ENCODE measurements at places on chromosomes 3 and 15.

- DNase-seq = no peak
Measured at GRCh38 chr3:63413523-63413922, 135.4 kb downstream of the SYNPR start.

DNA sequence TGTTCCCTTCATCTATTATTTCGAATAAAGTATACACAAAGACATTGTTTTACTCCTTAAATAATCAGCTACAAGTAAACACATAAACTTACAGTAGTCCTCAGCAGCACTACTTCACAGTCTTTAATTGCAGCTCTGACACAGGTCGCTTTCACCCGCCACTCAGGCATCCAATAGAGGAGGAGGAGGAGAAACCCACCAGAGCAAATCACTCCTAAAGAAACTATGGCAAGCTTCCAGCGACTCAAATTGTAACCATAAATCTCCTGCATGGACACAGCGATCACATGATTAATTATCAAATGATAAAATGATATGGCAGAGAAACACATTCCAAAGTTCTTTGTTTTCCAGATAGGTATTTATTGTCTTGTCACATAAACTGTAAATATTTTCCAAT lies 26.2 kb downstream of the ATP13A3 start:
- DNase-seq = no peak

DNA sequence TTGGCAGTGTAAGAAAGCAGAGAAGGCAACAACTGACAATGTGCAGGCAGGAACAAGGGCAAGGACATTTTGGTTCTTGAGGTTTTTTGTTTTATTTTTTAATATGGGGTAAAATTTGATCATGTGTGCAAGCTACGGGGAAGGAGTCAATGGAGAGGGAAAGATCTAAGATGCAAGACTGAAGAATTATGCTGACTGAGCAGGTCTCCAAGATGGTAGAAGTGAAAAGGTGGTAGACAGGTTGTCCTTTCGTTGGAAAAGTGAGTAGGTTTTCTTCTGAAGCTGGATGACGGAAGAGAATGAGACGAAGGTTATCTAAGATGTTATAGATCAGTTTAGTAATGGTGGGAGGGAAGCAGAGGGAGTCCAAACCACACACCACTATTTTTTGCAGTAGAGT lies 4.2 kb downstream of the CD47 start:
- no peak for DNase-seq

DNA sequence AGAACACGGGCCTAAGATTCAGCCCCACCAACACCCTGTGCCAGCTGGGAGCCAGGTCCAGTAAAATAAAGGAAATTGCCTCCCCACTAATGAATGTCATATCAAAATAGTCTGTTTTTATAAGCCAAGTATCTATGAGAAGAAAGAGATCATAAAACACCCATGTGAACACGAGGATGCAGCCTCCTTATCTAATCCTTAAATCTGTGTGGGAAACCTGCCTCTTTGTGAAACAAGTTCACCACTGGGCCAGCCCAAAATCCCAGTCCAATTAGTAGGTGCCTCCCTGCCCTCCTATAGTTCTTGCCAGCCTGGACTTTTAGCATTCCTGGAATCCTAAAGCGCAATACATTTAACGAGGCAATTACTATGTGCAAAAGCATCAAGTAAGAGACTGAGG lies 42.0 kb downstream of the SCAPER start:
- no peak for DNase-seq

GRCh38 chr3:22007368-22007767 lies 256.4 kb upstream of the ZNF385D start:
- DNase-seq = no peak

DNA sequence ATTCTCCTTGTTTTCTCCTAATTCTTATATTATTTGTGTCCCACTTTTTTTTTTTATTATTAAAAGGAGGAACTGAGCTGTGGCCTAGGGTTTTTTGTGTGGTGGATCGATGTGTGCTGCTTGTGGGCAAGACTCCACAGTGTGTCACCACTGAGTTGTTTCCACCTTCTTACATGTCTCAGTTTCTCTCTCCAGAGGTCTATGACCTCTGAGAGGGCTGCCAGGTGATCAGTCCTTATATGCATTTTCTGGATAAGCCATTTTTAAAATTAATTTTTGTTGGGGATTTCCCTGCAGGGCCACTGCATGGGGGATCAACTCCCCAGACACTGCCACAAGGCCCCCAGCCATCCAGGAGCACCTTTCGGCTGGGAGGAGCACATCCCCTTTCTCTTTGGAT lies 27.8 kb downstream of the IQCF6 start:
- no peak for DNase-seq

DNA sequence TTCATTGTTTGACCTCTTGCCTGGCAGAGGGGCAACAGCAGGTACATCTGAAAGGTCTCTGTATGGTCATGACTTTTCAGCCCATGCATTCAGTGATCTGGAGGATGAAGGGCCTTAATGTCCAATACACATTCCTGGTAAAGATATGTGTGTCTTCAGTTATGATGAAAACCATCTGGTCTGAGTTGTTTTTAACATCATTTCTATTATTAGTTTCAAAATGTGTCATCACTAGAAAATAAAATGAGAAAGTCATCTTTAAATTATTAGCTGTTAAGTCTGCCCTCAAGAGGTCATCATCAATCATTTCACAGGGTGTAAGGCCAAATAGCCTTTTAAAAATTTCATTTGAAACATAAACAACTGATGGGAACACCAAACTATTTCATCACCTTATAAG lies 92.1 kb upstream of the PLSCR4 start:
- no peak for DNase-seq

DNA sequence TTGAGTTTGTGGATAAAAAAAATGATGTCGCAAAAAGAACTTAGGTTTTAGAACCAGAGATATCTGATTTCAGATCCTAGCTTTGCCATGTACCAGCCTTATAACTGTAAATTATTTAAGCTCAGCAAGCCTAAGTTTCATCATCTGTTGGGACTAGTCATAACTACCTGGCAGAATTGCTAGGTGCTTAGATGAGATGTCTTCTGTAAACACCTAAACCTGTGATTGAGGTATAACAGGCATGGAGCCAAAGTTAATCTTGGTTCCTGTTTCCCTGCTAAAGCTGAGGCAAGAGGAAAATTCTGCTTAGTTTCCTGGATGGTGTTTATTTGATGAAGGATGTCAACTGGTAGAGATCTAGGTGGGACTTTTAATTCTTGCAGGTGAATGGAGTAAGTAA lies 331.3 kb upstream of the RBMS3 start:
- no peak for DNase-seq

- no peak for DNase-seq
Measured at GRCh38 chr15:47412802-47413201, 304.5 kb upstream of the SEMA6D start.

GRCh38 chr15:90868261-90868689 lies at the start of gene FURIN:
TSS of gene FURIN (plus strand) at chr15:90868588. CDS start at chr15:90875741, 7,153 bp downstream.
- DNase-seq = no peak

DNA sequence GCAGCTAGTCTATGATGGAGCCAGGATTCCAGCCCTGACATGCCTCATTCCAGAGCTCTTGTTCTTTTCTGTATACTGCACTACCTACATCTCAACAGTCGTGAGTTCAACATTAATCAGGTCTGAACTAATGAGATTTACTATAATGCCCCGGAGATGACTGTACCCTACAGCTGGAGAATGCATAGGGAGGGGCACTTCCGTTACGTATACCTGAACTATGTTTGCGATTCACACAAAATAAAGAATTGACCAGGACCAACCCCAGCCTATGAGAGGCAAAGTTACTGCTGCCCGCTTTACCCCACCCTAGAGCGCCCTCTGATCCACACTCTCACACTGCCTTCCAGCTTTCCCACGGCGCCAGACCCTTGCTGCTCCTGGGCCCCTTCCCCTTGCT lies 97.0 kb downstream of the IGF2BP2 start:
- DNase-seq = no peak

- no peak for DNase-seq
Measured at GRCh38 chr3:94036909-94037507, 8.6 kb upstream of the STX19 start.

GRCh38 chr15:59528961-59529402 lies 82.6 kb upstream of the GCNT3 start:
- peak; percentile 38 for DNase-seq

GRCh38 chr3:141682007-141682406 lies 56.1 kb upstream of the RNF7 start:
- no peak for DNase-seq

DNA sequence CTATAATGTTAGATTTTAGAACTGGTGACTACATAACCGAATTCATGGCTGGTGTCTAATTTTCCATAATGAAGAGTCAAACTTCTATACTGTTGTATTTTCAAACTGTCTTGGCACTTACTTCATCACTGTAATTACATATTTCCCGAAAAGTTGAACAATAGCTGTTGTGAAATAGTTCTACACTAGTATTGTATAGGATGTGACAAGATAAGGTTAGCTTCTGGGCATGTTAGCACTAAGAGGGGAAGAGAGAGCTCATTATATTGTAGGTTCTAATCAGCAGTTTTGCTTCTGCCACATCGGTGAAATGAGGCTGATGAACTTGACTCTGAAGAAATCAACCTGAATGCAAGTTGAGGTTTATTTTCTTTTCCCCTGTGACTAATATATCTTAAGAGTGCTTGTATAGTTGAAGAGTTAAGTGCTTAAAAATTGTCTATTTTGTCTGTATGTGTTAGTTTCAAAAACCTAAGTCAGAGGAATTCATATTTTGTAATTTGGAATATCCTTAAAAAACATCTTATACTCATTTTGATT lies 8.9 kb downstream of the GYG1 start:
- no peak for DNase-seq

DNA sequence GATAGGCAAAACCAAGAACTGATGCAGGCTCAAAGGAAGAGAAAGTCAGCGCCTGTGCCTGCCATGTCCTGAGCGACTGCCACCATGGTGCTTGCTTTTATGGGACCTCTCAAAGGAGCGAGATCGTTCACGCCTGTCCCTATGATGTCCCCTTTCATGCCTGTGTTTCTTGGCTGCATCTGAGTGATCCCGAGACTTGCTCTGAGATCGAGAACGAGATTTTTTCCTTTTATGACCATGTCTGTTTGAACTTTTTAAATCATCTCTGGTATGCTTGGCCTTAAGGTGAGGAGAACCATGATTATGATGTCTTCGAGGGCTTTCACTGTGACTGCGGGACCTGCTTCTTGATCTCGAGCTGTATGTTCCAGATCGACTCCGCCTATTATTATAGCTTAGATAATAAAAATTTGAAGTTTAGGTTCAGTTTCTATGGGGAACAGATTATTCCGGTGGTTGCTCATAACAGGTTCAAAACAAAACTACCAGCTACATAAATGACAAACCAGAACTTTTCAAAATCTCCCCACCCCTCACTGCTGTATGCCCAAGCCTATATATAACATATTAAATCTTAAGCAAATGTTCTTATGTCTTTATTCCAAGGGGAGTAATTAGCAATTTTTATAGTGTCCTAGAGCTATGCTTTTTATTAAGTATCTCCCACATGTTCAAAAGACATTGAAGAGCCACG lies 11.6 kb downstream of the CCNL1 start:
- DNase-seq = no peak

DNA sequence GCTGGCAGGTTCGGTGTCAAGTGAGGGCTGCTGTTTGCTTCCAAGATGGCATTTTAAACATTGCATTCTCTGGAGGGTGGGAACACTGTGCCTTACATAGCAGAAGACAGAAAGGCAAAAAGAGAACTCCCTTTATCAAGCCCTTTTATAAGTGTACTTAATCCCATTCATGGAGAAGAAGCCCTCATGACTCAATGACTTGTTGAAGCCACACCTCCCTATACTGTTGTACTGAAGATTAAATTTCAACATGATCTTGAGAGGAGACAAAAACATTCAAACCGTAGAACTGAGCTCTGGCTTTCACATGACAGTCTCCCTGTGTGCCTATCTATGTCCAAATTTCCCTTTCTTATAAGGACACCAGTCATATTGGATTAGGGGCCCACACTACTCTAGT lies 443.4 kb upstream of the CDIN1 start:
- no peak for DNase-seq

DNA sequence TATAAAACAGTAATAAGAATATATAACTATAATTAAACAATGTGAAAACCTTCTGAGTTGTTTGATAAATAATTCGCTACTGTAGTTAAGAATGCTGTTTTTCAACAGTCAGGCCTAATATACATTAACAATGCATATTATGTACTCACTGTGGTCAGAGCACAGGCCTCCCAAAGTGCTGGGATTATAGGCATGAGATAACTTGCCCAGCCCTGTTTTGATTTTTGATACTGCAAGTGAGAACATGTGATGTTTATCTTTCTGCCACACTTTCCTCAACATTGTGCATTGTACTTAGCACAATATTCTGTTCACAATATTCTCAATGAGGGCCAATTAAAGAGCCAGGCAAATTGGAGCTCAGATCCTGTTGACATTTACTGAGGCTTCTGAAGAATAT lies 274.5 kb upstream of the RARB start:
- DNase-seq = no peak

Data from activated CD8-positive, alpha-beta memory T cell treated with anti-CD3 and anti-CD28 coated beads for 4 hours (primary cell).